ENCODE measurements at places on chromosomes 6 and 20. TPM values are rescaled to one million over a fixed set of nuclear protein-coding genes. Genes with fewer than 3 reads are reported as not detected.

The PBX2 gene
- total RNA-seq = 21.1 TPM

The RIMS4 gene
- 1.9 TPM for total RNA-seq

The GDAP1L1 gene
- total RNA-seq = not detected

The ULBP2 gene
- 4.6 TPM for total RNA-seq

The PPP1R14C gene
- 1.4 TPM for total RNA-seq

The PSMB1 gene
- total RNA-seq = 254 TPM

All from A549 treated with DMSO at 1 μM for 4 hours (cell line).